ENCODE measurements at places on chromosomes 6 and 20.

GRCh38 chr6:834866-835265 lies 141.9 kb upstream of the EXOC2 start:
- no peak for DNase-seq

GRCh38 chr20:19137641-19138040 lies 74.8 kb upstream of the SLC24A3 start:
- DNase-seq, result no peak

DNA sequence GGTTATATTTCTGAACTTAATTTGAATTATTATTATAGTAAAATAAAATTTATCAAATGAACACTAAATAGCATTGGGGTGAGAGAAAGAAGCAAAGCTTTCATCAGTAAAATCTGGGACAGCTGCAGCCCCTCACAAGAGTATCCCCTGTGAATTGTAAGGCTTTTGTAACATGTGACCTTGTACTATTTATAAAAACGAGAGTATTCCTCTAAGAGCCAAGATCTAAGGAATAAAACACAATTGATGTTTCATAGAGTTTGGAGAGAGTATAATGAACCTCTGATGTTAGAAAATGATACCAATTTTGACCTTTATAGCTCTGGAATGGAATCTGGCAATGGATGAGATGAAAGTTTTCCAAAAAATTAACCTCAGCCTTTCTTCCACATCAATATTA lies 617.2 kb upstream of the ID4 start:
- DNase-seq, result no peak

GRCh38 chr6:145729887-145730286 lies 5.4 kb downstream of the EPM2A start:
- DNase-seq, result no peak

- no peak for DNase-seq
Observed at GRCh38 chr6:39068391-39068790, 19.8 kb downstream of the GLP1R start.

DNA sequence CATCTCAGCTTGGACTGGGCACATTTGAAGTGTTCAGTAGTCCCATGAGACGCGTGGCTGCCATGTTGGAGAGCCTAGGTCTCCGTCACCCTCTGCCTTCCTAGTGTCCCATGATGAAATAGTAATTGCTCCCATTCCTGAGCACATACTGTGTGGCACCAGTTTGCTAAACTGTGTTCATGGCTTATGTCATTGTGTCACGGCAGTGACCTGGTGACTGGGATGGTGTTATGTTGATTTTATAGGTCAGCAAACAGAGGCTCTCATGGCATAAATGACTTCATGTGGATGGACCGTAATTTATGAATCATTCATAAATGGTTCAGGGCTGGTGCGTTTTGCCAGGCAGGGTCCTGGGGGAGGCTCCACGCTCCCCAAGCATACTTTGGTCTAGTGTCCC lies 3.8 kb downstream of the BCAS4 start:
- no peak for DNase-seq

- DNase-seq, result no peak
Observed at GRCh38 chr20:23492292-23492691, 1.4 kb downstream of the CST8 start.

GRCh38 chr6:148891405-148891783 lies 144.6 kb downstream of the UST start:
- DNase-seq, result no peak

DNA sequence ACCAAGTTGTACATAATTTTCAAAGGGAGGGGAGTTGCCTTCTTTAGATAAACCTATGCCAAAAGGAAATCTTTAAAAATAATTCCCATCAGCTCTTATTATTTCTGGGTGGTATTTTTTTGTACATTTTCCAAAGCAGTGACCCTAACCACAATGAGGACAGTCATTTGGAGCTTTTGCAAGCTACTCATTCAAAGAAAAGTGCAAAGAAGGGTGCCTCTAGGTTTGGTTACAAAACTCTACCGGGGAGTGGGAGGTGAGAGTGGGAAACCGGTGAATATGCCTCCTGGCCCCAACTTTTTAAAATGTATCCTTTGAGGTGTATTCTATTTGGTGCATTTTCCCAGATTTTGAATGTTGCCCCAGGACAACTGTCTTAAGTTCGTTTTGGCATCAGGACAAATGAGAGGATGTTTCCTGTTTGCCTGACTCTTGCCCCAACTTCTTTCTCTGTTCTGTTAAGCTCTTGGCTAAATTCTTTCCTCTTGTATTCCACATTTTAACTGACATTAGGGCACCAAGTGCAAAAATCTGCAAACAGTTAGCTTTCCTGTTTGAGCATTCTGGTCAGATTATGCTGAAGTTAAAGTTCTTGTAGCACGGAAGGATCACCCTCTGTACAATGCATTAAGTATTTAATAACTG lies 78.9 kb downstream of the SLX4IP start:
- DNase-seq, result no peak

- DNase-seq, result peak; percentile 36
Observed at GRCh38 chr20:21505810-21506530, 7.9 kb downstream of the NKX2-2 start.

DNA sequence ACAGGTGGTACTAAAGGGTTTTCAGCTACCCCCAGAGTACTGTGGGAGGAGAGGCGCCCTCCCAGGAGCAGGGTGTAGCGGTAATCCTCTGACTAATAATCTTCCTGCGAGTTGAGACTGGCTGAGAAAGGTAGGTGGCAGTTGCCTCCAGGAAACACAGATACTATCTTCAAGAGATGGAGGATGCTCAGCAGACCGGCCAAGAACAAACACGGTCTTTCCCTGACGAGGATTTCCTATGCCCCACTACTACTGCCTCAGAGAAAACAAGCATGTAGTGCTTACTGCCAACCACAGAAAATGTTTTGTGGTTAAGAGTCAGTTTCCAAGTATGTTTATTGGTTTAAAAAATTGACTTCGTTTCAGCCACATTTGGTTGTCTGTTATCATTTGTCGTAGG lies 26.8 kb downstream of the C6orf89 start:
- DNase-seq, result peak; percentile 54

GRCh38 chr6:168007592-168008338 lies 10.3 kb downstream of the KIF25 start:
- DNase-seq, result no peak

GRCh38 chr6:97674802-97675201 lies 391.8 kb upstream of the MMS22L start:
- DNase-seq, result no peak

- no peak for DNase-seq
Observed at GRCh38 chr6:119626884-119627619, 277.5 kb upstream of the MAN1A1 start.

DNA sequence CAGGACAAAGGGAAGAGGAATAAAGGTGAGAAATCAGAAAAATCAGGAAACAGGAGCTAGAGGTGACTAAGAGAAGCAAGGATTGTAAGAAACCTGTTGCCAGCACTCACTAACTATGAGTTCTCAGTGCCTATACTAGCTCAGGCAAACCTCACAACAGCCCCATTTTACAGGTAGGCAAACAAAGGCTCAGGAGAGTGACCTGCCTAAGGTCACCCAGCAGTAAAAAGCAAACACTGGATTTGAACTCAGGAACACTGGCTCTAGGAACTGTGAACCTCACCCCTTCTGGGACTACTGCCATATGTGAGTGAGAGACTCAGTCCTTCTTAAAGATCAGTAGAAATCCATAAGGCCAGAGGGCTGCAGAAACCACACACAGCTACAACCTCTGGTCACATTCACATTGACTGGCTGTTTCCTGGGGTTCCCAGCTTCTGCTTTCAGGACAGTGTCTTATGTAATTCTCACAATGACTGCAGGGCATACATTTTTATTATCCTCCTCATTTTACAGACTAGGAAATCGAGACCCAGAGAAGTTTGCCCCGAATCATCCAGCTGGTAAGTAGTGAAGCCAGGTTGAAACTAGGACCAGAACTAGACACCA lies 80.7 kb upstream of the MAFB start:
- no peak for DNase-seq

DNA sequence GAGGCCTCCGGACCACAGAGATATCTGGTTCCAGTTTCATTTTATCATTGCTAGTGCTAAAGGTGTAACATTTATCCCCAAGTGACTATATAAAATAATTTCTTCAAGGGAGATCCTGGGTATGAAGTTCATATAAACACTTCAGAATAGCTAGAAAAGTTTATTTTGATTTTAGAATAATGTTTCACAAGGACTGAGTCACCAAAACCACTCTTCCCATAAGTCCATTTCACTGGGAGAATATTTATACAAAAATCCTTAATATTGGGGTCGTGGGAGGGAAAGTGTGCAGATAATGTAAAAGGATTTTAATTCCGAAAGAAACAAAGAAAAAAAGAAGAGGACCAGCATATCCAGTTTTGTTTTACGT lies 128.1 kb downstream of the ISM1 start:
- no peak for DNase-seq

DNA sequence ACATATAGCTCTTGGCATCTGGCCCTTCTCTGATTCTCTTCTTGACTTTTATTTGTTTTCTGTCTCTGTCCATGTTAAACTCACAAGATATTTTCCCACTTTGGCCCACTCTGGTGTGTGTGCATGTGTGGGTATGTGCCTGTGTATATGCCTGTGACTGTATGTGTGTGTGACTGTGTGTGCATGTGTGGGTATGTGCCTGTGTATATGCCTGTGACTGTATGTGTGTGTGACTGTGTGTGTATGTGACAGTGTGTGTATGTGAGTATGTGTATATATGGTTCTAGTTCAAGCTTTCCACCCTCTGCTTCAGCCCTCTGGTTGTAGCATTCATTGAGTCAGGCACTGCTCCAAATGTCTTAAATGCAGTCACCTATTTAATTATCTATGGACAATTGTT lies 88.6 kb upstream of the GGTLC1 start:
- DNase-seq, result no peak

DNA sequence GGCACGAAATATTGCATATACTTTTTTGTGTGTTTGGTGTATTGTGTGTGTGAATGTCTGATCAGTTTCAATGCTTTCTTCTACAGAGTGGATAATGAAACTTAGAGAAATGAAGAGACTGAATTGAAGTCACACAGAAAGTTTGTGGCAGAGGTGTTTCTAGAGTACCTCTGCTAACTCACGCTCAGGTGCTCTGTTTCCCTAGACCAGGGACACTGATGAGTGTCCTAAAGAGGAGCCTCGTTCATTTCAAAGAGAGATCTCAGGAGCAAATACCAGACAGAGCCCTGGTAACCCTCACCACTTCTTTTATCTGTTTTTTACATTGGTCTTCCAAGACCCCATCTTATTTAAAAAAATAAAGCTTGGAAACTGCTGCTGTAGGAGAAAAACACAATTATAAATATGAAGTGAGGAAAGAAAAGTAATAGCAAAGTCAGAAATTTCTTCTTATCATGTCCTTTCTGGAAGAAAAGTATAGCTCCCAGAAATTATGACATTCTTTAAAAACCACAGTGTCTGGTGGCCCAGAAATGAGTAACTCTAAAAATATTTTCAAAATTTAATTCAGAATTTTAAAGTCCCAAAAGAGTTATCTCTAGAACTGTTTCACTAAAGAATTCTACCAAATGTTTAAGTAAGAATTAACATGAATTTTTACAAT lies 720.6 kb downstream of the RFPL4B start:
- DNase-seq, result no peak

- DNase-seq, result no peak
Observed at GRCh38 chr6:48994811-48995210, 468.2 kb downstream of the MMUT start.

GRCh38 chr6:83853178-83854000 lies at the start of gene RIPPLY2:
Gene RIPPLY2 (plus strand): TSS chr6:83853360. CDS start chr6:83853417, 57 bp downstream.
- DNase-seq, result peak; percentile 20

All from naive thymus-derived CD4-positive, alpha-beta T cell (primary cell).